ENCODE measurements at places on chromosomes 5 and 9. TPM values are rescaled to one million over a fixed set of nuclear protein-coding genes. Genes with fewer than 3 reads are reported as not detected.

The FCN2 gene
- 0.30 TPM for total RNA-seq

The IL9 gene
- total RNA-seq, result not detected

DNA sequence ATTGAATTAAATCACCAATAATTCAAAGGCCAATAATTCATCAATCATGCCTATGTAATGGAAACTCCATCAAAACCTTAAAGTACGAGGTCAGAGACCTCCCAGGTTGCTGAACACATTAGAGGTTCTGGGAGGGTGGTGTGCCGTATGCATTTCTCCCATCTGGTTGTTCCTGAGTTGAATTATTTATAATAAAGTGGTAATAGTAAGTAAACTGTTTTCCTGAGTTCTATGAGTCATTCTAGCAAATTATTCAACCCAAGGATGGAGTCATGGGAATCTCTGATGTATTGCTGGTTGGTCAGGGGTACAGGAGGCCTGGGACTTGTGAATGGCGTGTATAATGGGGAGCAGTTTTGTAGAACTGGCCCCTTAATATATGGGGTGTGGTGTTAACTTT, 191.7 kb downstream of the CARTPT start:
- DNase-seq, result no peak

DNA sequence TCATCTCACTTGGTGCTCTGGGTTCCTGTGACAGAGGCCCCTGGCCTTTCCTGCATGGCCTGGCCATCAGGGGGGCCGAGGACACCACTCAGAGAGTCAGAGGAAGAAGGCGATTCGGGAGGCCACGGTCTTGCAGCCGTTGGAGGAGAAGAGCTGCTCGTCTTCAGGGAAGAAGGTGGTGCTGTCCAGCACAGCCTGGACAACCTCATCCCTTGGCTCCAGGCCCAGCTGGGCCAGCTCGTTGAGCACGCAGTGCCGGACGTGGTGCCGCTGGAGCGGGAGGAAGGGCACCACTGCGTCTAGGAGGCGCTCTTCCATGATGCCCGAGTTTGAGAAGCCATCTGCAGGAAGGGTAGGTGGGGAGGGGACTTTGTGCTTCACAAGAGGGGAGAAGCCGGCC, 3.2 kb downstream of the TOR2A start:
- DNase-seq, result no peak

- DNase-seq, result no peak
Observed at GRCh38 chr9:121618504-121618903, 32.9 kb upstream of the DAB2IP start.

- no peak for DNase-seq
Observed at GRCh38 chr5:86461169-86461956, 156.4 kb upstream of the COX7C start.

GRCh38 chr9:20838218-20838617, 154.2 kb downstream of the FOCAD start:
- DNase-seq, result no peak
